Glutamatergic neuron (in vitro differentiated cells): ENCODE measurements at places on chromosomes 1 and 21.
A peak's percentile ranks its signal among the peaks of the same experiment; 100 is the strongest.

DNA sequence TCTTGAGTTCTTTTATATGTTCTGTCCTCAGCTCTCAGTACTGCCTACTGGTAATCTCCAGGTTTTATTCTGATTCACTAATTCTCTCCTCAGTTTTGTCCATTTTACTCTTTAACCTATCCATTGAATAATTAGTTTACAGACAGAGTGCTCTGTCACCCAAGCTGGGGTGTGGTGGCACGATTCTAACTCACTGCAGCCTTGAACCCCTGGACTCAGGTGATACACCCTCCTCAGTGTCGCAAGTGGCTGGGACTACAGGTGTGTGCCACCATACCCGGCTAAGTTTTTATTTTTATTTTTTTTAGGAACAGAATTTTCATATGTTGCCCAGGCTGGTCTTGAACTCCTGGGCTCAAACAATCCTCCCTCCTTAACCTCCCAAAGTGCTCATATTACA, 14.0 kb downstream of the RAB4A start:
- DNase-seq, result no peak

GRCh38 chr1:42146626-42147320, 6.4 kb upstream of the GUCA2B start:
- peak; percentile 81 for DNase-seq

GRCh38 chr1:225962440-225962975, 21.5 kb upstream of the LEFTY2 start:
- DNase-seq, result peak; percentile 84

GRCh38 chr1:81560629-81561028, 240.1 kb upstream of the ADGRL2 start:
- no peak for DNase-seq

DNA sequence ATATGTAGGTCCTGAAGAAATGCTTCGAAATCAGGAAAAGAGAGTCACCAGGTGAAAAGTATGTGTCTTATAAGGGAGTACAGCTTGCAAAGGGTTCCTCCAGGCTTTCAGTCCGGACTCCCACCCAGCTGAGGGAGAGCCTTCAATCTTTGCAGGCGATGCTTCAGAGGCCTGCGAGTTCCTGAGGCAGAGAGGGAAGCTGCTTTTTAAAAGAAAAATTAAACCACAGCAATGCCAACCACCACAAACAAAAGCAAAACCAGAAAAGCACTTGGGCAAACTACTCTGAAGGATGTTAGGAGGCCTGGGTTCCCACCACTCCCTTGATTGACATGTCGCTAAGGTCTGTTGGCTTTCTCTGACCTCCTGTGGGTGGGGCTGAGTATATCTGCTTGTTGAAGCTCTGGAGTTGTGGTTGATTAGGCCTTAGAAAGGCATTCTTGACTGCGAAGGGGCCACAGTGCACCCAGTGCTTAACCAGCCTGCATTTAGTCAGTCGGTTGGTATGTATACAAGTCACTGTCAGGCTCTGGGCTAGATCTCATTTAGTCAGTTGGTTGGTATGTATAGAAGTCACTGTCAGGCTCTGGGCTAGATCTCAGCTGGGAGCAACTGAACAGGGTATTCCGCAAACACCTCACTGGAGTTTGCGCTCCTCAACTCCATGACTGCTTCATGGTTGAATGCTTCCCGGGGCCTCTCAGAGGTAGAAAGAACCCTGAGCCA, 1.2 kb downstream of the NIPAL3 start:
- no peak for DNase-seq

- peak; percentile 74 for DNase-seq
Measured at GRCh38 chr1:42379794-42380585, 602 bp upstream of the RIMKLA start.

- DNase-seq, result no peak
Measured at GRCh38 chr1:224203243-224204016, 20.4 kb downstream of the DEGS1 start.

GRCh38 chr21:38468989-38469388, 29.3 kb downstream of the ERG start:
- no peak for DNase-seq

DNA sequence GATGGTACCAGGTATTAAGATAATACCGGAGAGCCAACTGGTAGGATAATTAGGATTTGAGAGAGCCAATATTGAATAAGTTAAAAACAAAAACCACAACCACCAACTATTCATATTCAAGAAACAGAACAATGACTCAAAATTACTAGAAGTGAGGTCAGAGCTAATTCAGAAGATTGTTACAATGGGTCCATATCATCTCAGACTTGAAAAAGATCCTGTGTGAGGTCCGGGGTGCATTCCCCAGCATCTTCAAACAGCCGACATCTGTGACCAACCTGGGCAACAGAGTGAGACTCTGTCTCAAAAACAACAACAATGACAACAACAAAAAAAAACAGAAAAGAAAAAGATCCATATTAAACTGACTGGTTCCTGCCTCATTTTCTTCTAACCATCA, 18.6 kb downstream of the AK2 start:
- DNase-seq, result no peak

DNA sequence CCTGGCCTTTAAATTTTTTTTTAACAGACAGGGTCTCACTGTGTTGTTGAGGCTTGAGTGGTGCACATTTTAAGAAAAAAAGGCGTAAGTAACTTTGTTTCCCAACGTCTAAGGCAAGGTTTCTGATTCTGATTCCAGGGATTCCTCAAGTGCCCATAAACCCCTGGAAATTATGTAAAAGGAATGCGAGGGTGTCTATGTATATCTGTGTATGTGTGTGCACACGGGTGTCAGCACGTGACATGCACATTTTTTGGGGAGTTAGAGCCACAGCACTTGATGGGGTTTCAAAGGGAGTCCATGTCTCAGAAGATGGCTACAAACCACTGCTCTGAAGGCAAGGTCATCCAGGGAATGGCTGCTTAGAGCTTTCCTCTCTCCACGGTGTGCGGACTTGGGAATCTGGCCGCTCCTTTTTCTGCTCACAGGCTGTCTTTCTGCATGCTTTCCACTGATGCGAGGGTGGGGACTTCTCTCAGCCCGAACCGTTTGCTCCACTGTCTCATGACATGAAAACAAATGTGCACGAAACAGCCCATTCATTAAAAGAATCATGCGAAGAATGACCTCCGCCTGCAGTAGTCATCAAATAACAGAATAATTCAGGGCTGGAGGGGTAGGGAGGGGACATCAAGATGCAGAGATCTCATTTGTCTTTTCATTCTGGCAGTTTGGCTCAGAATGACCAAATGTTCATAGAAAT, 18.7 kb upstream of the RERE start:
- DNase-seq, result no peak

DNA sequence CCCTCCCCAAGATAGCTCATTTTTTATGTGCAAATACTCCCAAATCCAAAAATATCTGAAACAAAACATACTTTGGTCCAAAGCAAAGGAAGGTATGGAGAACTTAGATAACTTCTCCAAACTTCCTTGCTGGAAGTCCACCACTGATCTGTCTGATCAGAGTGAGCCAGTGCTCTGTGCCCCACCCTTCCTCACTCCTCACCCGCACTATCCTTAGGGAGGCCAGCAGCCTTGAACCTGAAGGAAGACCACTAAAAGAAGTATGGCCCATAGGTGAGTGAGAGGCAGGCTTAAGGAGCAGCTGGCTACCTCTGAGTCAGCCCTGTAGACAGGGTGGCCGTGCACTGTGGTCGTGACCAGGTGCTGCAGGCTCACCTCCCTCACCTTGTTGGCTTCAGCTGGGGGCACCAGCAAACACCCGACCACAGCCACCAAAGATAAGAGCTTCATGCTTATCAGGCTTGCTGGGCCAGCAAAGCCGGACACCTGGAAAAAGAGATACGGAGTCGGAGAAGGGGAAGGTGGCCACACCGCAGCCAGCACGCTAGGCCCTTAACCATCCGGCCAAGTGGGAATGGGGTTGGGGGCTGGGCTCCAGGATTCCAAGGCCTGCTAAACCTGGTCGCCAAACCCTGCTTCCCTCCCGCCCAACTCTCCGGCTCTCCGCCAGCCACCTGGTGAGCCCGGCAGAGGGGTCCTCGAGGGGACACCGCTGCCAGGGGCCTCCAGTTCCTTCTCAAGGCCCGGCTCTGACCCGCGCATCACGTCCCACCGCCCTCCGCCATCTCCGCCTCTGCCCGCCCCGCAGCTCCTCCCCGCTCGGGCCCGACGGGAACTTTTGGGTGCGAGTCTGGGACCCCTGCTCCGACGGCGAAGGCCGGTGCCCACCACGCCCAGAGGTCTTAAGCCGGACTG, 543 bp downstream of the TMEM9 start:
- DNase-seq, result no peak

DNA sequence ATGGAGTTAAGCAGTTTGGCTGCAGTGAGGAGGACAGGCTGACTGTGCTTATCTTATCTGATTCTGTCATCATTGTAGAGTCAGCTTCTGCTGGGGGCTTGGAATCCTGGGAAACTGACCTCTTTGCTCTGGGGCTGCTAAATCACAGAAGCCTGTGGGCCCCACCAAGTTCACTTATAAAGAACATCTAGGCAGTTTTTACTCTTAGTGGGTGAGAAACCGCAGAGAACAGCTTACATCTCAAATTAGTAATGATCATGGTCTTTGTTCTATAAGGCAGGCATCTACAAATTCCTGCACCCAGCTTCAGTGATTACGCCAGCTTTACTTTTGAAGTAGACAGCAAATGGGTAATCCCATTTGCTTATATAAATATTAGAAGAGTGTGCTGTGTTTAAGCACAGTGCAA, 75.7 kb downstream of the ZC3H11B start:
- no peak for DNase-seq

DNA sequence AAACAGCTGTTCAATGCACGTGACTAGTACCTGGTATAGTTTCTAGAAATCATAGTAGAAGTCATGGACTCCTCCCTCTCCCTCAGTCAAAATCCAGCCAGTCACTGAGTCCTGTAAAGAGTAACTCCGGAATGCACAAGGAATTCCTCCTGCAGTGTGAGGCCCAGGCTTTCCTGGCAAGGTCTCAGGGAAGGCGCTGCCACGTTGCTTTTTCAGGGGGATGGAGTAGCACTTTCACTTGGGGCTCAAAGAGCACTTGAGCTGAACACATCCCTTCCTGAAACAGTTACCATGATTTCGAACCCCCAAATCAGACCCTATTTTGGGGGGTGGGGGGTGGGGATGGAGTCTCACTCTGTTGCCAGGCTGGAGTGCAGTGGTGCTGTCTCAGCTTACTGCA, 26.4 kb upstream of the LRRC8D start:
- DNase-seq, result no peak

DNA sequence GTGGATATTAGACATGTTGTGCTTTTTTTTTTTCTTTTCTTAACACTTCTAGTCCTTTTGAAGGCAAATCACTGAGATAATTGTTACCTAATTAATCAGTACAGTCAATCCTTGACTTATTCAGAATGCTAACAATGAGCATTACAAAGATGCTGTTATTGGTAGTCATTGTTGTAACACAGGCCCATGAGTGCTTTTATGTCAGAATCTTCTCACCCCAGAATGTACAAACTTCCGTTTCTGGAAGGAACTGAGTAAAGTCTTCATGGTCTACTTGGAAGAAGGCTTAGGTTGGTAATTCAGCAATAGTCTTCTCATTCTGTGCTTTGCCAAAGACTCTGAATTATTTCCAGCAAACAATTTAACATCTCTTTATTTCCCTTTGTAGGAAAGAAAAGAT, 3.1 kb downstream of the KCNK1 start:
- no peak for DNase-seq

GRCh38 chr1:175090780-175091179, 23.1 kb downstream of the TNN start:
- DNase-seq, result no peak

- DNase-seq, result no peak
Measured at GRCh38 chr1:156845055-156845952, 13.6 kb downstream of the INSRR start.

- DNase-seq, result peak; percentile 74
Measured at GRCh38 chr1:209805875-209806760, at the start of gene IRF6. Gene IRF6 (minus strand): TSS chr1:209806142. CDS start chr1:209801413, 4,729 bp downstream.

GRCh38 chr1:8915446-8915845, 30.2 kb upstream of the CA6 start:
- no peak for DNase-seq

DNA sequence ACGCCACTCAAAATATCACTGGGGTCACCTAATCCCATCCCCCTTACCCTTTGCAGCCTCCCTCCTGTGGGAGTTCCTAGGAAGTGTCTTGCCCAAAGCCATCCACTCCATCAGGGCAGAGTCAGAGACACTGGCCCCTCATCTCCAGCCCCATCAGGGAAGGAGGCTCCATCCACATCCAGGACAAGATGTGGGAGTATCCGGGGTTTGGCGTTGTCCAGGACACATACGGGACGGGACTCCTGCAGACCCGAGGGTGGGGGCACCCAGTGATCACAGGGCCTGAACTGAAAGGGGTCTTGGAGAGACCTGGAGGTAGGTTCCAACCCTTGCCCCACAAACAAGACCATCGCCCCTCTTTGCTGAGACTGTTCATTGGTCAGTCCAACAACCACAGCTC, 348.2 kb downstream of the MATN1 start:
- DNase-seq, result no peak

DNA sequence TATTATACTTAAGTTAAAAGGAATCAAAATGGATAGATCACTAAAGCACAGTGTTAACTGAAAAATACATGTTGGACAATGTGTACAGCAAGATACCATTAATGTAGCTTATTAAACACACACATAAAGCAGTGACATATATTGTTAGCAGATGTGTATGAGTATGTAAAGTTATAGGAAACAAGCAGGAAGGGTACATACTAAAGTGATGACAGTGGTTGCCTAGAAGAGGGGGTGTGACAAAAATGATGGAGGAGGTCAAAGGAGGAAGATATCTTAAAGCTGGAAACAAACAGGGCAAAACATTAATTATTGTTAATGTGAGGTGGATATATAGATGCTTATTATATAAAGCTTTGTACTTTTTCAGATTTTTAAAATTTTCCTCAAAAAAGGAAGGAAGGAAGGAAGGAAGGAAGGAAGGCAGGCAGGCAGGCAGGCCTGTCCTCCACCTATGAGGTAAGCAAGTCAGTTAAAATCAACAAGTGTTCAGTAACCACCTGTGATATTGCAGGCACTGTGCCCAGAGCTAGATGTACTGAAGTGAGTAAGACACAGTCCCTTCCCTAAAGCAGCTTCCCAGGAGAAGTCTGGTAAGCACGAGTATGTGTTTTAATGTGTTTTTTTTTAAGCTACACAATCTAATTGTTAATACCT, 252.9 kb upstream of the NR5A2 start:
- DNase-seq, result no peak

- DNase-seq, result no peak
Measured at GRCh38 chr1:55005351-55006140, 6.8 kb downstream of the BSND start.

DNA sequence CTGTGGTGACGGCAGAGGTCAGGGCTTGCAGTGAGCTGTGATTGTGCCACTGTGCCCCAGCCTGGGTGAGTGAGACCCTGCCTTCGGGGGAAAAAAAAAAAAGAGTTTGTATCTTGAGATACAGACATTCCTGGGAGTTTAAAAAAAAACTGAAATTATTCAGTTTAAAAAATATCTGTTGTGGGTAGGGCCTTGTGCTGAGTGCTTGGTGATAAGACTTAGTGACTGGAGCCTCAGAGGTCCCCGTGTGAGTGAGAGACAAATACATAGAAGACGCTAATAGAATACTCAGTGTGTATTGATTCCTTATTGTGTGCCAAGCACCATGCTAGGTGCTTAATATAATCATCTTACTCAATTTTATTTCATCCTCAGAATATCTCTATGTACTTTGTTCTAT, 22.7 kb downstream of the DDI2 start:
- no peak for DNase-seq
